ENCODE measurements at places on chromosomes 6 and 20. TPM values are rescaled to one million over a fixed set of nuclear protein-coding genes. Genes with fewer than 3 reads are reported as not detected.

GRCh38 chr6:104957301-104958177 lies 632 bp downstream of the LIN28B start:
- H3K4me1 ChIP-seq, result peaks cover 15% of the 10 kb centered on the region
- no peak for DNase-seq

DNA sequence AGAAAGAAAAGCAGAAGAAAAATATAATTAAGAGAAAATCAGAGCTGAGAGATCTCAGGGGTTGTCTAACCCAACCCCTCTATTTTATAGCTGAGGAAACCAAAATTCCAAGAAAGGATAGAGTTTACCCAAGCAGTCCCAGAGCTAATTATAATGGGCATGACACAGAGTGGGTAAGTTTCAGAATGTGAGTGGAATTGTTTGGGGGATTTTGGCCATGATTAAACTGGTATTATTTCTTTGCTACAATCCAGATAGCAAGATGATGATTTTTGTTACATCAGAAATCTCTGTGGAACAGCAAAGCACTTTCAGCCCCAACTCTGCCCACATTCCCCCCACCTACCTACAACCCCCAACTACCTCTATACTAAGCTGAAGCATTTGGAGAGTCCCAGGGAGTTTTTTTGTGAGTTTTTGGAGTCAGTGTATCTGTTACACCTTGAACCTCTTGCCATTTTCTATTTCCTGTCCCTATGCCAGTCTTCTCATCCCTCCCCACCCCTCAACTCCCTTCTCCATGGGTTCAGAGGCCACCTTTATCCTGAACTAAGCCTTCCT lies 24.7 kb downstream of the POFUT1 start:
- no peak overlapping the region for H3K4me3 ChIP-seq
- peaks cover 29% of the 10 kb centered on the region for H3K36me3 ChIP-seq
- no peaks in the 10 kb centered on the region for H3K4me1 ChIP-seq
- H3K27ac ChIP-seq, result no peak overlapping the region
- no peak for DNase-seq
- no peaks in the 10 kb centered on the region for H3K27me3 ChIP-seq

Gene GABRR1
- total RNA-seq, result not detected

Gene PTCRA
- total RNA-seq, result not detected

Gene ABHD16B
- not detected for total RNA-seq

DNA sequence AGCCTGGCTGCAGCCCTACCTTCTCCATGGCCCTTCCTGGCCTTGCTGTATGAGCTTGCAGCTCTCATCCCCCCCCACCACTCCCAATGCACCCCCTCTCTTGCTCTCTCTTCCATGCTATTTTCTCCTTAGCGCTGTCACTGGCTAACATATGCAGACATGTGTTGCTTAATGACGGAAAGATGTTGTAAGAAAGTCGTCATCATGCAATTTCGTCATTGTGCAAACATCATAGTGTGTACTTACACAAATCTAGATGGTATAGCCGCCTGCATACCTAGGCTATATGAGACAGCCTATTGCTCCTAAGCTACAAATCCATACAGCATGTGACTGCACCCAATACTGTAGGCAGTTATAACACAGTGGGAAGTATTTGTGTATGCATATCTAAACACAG lies 27.0 kb downstream of the ANGPT4 start:
- H3K4me1 ChIP-seq, result no peaks in the 10 kb centered on the region
- H3K4me3 ChIP-seq, result no peak overlapping the region
- H3K27me3 ChIP-seq, result no peaks in the 10 kb centered on the region
- H3K36me3 ChIP-seq, result no peaks in the 10 kb centered on the region
- DNase-seq, result peak; percentile 7

DNA sequence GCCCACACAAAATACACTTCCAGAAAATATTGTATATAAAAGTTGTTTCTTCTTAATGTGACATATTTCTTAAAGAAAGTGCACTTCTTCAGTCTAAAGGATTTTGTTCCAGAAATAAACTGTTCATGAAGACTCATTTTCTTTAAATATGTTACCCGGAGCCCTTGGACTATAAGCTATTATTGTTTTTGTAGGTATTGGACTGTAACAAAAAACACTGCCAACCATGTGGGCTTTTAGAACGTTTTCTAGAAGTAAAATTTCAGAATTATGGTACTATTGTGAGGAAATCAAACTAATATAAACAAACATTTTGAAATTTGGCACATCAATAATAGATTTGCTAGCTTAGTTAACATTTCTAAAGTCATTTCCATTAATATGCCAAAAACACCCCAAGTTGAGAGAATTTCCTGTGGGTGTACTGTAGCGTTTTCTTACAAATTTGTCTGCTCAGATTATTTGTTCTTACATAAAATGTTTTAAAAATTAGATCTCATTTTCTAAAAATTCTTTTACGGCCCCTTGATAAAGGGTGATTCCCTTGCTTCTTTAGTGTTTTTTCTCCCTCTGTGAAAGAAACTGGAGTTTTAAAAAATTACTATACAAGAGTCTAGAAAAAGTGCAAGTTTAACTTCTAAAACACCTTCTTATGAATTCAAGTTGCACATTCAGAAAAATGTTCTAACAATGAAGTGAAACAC lies 3.4 kb downstream of the NKX2-4 start:
- no peak for DNase-seq
- H3K36me3 ChIP-seq, result peaks cover 5% of the 10 kb centered on the region
- peaks cover 7% of the 10 kb centered on the region for H3K27me3 ChIP-seq
- H3K4me1 ChIP-seq, result no peaks in the 10 kb centered on the region
- H3K27ac ChIP-seq, result no peak overlapping the region
- H3K4me3 ChIP-seq, result no peak overlapping the region

DNA sequence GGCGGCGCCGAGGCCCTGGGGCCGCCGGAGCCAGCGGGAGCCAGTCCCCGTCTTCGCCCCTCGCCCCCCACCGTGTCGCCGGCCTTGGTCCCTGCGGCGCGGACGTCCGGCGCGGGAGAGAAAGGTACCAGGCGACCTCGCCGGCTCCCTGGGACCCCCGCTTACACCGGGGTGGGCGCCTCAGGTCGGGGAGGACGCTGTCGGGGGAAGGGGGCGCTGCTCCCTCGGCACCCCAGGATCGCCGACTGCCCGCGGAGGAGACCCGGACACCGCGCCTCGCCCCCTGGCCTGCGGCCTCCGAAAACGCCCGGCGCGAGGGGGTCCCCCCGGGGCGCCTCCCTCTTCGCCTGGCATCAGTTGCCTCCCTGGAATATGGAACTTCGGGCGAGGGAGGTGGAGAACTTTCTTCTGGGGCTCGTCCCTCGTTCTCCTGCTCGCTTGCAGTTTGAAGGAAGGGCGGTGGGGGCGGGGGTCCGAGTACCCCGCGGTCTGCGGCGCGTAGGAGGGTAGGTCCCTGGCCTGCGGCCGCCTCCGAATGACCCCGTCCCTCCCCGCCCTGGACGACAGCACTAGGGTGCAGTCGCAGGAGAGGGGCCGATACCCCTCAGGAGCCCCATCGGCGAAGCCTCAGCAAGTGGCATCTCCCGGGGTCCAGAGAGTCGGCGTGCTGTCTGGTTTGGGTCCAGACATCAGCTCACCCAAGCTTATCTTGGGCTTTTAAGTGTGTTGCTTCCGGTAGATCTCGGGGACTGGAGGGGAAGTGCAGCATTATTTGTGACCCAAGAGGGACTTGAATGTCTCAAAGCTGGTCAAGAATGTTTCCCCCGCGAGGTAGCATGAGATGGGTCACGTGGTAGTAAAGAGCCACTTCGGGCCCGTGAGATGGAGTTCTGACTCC lies 549 bp downstream of the ANKRD6 start:
- H3K36me3 ChIP-seq, result no peaks in the 10 kb centered on the region
- DNase-seq, result no peak
- 0 out of 2 replicates have a peak, but pooled peaks cover 3% of the 10 kb centered on the region for H3K4me1 ChIP-seq
- H3K27ac ChIP-seq, result no peak overlapping the region
- H3K4me3 ChIP-seq, result peak overlapping the region; percentile 53

All from Panc1 (cell line).